Prostate gland (tissue), 2 donors: ENCODE measurements at places on chromosomes 12 and 14. TPM values are rescaled to one million over a fixed set of nuclear protein-coding genes. Genes with fewer than 3 reads are reported as not detected.

DNA sequence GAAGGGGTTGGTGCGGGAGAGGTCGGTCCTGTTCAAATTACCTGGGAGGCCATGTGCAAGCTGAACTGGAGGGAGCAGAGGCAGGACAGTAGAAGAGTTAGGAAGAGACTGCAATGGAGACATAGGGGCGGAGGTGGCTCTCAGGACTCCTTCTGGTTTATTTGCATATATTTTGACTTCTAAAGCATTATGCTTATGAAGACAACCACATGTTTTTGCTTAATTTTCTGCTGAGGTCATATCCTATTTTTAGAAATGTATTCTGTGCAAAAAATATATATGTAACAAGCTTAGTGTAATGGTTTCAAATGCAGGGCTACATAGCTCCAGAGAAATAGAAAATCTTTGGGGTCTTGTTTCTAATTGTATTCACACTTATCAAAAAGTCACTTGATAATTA is 137.0 kb upstream of the MDM1 start:
- DNase-seq, result no peak

DNA sequence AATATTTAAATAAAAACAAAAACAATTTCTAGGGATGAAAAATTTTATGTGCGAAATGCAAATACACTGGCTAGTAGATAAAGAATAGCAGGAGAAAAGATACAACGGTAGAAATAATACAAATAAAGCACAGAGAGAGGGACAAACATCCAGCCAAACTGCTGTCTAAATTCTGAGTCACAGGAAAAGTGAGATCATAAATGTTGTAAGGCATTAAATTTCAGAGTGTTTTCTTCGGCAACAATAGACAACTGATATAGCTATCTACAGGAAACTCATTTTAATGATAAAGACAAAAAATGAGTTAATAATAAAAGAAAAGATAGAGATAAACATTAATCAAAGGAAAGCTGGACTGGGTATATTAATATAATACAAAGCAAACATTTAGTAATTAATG is 122.2 kb downstream of the NTS start:
- no peak for DNase-seq

PTPRR gene
- 0.32 TPM for total RNA-seq

GRCh38 chr14:29806124-29806517 is 121.5 kb downstream of the PRKD1 start:
- no peak for DNase-seq

GRCh38 chr14:95101736-95102679 is 55.3 kb downstream of the DICER1 start:
- no peak for DNase-seq

LRP6 gene
- total RNA-seq, result 23.0 TPM
